ENCODE measurements at places on chromosomes 1 and 21.

DNA sequence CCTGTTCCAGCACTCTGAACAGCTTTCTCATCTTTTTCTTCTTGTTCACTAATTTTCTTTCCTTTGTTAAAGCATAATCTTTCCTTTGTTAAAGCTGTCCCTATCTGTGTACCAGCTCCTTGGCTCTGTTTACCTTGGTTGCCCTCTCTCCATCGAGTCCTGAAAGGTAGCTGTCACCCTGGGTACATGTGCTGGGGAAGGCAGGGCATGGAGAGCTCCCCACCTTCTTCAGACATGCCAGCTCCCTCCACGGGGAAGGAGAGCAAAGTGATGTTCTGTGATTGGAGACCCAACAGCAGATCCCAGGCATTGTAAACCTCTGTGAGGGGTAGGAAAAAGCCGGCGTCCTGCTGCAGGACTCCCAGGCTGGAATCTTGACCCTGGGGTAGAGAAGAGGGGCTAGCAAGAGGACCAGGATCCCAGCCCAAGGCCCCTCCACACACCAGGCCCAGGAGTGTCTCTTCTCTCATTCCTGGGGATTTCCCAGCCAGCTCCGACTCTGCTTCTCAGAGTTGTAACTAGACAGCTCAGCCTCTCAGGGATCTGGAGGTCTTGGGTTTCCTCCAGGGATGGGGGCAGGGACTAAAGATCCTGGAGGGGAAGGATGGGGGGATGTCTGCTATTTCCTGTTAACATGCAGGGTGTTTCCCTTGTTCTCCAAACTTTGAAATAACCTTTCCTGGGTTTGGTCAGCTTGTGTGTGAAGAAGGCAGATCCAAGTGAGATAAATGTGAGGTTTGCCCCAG lies 34.4 kb downstream of the TMCC2 start:
- DNase-seq: no peak

DNA sequence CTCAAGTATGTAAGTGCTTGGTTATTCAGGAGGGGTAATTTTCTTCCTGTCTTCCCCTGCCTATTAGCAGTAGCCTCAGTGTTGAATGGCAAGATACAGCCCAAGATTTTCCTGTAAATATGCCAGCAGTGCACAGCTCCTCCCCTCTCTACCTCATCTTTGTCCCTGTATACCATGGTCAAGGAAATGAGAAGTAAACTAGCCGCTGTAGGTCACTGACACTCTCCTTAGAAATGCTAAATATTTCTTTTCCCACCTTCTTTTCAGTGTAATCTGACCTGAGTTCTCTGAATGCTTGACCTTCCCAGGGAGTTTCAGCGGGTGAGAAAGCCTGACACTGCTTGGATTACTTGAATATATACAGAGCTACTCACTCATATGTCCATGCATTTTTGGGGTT lies 84.1 kb upstream of the ZNF326 start:
- DNase-seq: no peak

DNA sequence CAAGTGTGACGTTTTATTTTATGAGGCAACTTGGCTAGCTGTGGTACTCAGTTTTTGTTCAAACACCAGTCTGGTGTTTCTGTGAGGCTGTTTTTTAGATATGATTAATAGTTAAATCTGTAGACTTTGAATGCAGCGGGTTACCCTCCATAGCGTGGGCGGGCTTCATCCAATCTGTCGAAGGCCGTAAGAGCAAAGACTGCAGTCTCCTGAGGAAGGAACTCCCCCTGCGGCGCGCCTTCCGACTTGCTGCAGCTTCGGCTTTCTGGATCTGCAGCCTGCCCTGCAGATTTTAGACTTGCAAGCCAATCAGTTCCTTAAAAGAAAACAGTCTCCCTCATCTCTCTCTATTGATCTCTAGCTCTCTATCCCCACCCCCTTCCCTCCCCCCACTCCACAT lies 4.2 kb upstream of the ZNF496 start:
- DNase-seq: no peak

DNA sequence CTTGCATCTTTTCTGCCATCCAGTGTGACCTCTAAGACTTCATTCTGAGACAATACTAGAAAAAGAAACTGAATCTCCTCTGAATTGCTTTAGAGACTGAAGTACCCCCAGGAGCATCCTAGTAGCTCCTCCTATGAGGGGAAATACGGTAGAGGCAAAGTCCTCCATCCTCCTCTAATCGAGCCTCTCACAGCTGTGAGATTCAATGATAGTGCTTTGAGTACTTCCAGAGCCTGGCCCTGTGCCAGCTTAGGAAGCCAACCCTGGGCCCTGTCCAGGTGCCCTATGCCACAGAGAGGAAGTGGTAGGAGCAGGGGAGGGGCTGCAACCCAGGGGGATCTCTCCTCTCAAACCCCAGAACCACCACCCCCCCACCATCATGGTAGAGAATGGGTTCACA lies 10.7 kb downstream of the RORC start:
- DNase-seq: no peak

GRCh38 chr21:45555557-45556301 lies 13.5 kb upstream of the SLC19A1 start:
- peak; percentile 33 for DNase-seq

DNA sequence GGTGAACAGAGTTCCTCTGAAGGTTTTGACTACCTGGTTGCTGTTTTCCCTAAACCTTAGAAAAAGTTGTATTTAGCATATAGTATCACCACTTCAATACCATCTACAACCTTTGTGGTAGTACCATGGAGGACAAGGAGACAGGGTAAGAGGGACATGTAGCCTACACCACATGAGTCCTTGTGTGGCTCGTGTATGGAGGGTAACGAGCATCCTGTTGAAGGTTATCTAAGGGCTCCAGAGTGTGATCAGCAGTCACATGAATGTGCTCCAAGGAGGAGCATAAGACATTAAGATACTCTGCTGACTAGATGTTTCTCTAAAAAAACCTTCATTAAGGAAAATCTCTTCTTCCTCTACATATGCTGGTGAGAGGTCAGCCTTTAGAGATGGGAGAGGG lies 67.3 kb downstream of the VCAM1 start:
- DNase-seq: no peak

- no peak for DNase-seq
These were observed 37.3 kb upstream of the IRF2BP2 start for GRCh38 chr1:234647245-234647644.

- no peak for DNase-seq
These were observed 2.2 kb downstream of the LMO4 start for GRCh38 chr1:87330885-87331364.

- no peak for DNase-seq
These were observed 385.6 kb upstream of the ST6GALNAC5 start for GRCh38 chr1:76481672-76482071.

DNA sequence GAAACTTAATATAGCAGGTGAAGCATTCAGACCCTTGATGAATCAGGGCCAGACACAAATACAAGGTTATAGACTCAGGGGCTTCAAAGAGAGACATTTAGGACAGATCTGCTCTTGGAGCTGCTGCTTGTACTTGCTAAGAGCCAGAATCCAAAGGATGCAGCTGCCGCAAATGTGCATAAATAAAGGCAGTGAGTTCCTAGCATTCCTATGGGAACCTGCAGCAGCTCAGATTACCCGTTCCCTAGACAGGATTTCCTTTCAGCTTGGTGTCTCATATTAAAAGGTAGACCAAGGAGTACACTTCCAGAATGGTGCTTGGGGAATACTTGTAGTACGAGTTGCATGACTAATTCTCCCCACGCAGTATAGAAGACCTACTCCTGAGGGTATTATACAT lies 9.7 kb upstream of the LRRC53 start:
- no peak for DNase-seq

GRCh38 chr1:51088474-51088873 lies 13.6 kb upstream of the C1orf185 start:
- DNase-seq: no peak

- DNase-seq: no peak
These were observed 180.7 kb downstream of the ZBTB18 start for GRCh38 chr1:244231572-244232315.

GRCh38 chr1:116376729-116377086 lies 3.7 kb downstream of the ATP1A1 start:
- no peak for DNase-seq

GRCh38 chr1:47688461-47689296 lies 250.8 kb downstream of the FOXD2 start:
- DNase-seq: no peak

- DNase-seq: no peak
These were observed 24.5 kb downstream of the SERBP1 start for GRCh38 chr1:67405473-67406245.

GRCh38 chr1:206892351-206892984 lies 4.8 kb upstream of the IL24 start:
- no peak for DNase-seq

DNA sequence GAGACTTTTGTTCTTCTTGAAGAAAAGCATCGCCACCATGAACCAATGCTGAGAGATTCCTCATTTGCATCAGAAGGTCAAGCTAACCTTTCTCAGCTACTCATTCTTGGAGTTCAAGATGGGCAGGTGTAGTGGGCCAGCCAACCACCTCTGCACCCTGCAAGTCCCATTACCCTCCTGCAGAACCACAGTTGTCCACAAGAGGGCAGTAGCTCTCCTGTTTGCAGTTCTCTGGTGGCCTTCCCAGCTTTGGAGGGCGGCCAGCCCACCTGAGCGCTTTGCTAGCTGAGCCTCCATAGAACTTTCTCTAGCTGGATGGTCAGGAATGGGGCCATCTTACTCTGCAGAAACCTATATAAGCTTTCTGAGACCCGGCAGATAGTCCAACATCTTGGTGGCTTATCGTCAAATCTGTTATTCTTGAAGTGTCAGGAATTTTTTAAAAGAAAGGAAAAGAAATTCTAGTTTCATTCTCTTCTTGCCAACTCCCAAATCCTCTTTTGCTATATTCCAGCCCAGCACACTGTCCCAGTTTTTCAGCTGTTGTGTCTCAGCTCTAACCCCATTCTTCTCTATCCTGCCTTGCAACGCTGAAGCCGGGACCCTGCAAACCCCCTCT lies 11.0 kb upstream of the LMX1A start:
- DNase-seq: peak; percentile 48

- no peak for DNase-seq
These were observed 6.5 kb downstream of the CAPN9 start for GRCh38 chr1:230753586-230754251.

DNA sequence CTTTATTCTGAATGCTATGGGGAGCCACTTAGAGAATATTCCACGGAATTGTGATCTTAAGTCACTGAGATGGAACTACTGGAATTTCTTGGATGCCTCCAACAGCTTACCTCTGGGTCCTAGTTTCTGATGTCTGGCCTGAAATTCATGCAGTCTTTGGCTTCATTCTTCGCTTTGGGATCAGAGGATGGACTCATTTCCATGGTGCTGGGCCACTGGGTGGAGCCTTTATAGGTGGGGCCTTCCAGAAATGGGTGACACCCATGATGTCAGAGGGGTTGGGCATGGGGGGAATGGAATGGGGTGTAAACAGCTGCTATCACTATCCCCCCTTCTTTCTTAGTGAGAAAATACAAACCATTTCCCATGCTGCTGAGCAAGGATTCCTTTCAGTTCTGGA lies 73.7 kb upstream of the FGGY start:
- no peak for DNase-seq

DNA sequence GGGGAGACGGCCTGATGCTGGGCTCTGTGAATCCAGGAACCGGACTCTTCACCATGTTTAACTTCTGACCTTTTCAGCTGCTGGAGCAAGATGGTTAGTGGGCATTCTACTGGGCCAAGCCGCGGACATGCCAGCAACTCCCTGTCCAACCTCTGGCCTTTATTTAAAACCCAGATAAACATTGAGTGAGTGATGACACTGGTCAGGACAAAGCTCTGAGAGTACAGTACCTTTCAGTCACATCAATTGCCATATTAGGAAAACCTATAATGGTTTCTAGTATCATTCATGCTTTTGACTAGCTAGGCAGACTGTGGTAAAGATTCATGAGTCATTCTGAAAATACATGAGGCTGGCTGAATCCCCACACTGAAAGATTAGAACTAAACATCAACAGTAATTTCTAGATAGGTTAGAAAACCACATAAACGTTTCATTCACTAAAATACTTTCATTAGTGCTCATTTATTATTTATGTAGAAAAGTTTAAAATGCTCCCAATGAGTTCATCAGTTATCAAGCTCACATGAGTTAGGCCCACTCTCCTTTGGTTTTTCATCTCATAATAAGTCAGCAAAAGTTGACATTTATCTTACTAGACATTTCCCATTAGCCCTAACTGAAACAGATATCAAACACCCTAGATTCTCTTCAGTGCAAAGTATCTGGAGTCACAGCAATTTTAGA lies 7.1 kb upstream of the ACTA1 start:
- DNase-seq: peak; percentile 38

DNA sequence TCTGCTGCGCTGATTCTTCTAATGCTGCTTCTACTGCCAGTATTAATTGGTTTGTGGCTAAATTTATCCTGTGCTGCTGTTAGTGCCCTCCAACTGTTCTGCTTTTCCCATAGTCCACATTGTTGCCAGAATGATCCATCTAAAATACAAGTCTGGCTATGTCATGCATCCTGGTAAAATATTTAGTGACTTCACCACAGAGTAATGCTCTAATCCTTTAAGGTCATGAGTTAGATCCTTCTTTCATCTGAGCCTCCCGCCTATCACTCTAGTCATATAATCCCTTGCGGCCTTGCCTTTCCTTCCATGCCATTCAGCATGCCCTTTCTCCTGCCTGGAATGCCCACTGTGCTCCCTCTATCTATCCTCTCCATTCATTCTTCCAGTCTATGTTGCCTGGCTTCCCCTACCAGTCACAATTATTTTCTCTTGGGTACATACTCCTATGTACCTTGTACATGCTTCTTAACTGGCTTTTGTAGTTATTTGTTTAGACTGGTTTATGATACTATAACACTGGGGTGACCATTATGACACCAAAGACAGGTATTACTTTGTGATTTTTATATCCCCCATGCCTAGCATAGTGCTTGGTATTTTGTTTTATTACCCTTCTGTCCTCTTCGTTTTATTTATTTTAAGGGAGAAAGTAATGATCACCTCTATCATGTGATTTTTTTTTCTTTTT lies 144.0 kb downstream of the MAGI3 start:
- DNase-seq: no peak

DNA sequence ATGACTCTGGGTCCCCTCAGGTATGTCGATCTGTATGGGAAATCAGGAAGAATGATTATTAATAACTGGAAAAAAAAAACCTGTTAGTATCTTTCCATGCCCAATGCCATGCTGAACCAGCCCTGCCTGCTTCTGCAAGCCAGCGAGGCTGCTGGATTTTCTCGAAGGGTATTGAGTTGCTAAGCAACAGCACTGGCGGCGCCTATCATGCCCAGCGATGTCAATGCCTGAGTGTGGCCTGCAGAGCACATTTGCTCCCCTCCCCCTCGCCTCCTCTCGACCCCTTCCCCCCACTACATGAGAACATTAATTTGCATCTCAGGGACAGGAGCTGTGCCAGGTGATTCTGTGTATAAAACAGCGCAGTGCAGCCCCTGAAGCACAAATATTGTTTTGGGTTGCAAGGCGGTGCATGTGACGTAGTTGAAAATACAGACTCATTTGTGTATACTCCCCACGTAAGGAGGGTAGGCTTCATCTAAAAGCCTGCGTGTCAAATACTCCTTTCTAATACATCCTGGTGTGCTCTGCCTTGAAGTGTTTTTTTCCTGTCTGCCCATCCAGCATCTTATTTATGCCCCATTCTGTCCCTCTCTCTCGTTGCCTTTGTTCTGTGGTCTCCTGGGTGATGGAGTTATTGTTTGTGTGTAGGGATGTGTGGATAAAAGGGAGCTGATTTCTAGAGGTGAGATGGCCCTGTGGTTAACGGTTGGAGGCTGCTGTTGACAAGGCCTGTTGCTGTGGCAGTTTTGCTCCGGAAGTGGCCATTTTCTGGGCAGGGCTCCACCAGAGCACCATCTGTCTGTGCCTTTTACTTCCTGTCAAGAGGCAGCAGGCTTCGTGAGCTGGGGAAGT lies 32.7 kb upstream of the ATP5PO start:
- no peak for DNase-seq
